ENCODE measurements at places on chromosomes 1 and 21. TPM values are rescaled to one million over a fixed set of nuclear protein-coding genes. Genes with fewer than 3 reads are reported as not detected.

GRCh38 chr1:40820911-40821693, 37.5 kb downstream of the KCNQ4 start:
- DNase-seq, result no peak

DNA sequence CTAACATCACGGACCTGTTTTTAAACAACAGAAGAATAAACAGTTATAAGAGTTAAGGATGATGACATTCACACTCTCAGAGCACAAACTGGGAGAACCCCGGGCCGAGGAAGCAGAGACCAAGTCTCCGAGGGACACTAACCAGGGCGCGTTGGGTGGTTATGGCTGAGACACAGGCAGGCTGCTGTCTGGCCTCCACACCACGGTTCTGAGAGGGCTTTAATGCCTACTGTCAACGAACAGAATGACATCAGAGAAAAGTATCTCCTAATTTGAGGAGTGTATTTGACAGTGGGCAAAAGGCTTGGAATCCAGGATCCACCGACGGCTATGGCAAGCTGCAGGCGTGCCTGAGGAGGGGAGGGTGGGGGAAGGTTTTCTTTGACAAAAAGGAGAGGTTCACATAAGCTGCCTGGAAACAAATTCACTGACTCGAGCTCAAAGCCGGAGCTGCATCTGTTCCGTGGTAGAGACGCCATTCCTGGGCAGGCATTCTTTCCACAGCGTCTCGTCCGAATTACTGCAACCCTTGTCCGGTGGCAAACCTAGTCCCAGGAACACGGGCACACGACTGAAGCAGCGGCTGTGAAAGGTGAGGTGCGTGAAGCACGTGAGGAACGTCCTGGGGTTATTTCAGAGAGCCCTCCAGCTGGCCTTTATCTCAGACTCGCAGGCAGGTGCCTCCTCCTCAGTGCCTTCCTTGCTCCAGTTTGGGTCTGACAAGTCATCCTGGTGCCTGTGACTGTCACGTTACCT, 9.4 kb downstream of the POFUT2 start:
- DNase-seq, result no peak

GRCh38 chr1:93433407-93433961, 14.4 kb upstream of the FNBP1L start:
- no peak for DNase-seq

TMPRSS2 gene
- total RNA-seq, result not detected
